ENCODE measurements at places on chromosomes 3 and 15.

DNA sequence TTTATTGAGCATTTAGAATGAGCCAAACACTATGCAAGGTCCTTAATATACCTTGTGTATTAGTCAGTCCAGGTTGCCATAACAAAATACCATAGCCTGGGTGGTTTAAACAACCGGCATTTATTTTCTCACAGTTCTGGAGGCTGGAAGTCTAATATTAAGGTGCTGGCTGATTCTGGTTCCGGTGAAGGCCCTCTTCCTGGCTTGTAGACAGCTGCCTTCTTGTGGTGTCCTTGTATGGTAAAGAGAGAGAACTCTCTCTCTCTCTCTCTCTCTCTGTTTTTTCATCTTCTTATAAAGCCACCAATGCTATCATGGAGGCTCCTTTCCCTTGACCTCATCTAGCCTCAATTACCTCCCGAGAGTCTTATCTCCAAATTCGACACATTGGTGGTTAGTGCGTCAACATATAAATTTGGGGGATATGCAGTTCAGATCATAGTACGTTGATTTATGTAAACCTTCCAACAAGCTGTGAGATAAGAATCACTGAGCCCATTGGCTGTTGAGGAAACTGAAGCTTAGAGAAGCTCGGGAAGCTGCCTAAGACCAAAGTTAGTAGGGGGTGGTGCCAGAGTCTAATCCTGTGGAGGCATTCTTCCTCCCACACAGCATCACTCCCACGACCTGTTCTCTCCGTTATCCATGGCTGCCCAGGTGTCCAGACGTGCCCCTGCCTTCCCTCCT, 298.0 kb upstream of the PROK2 start:
- DNase-seq = no peak

- DNase-seq = no peak
These were observed 112.4 kb downstream of the CD47 start for GRCh38 chr3:107978131-107979055.

DNA sequence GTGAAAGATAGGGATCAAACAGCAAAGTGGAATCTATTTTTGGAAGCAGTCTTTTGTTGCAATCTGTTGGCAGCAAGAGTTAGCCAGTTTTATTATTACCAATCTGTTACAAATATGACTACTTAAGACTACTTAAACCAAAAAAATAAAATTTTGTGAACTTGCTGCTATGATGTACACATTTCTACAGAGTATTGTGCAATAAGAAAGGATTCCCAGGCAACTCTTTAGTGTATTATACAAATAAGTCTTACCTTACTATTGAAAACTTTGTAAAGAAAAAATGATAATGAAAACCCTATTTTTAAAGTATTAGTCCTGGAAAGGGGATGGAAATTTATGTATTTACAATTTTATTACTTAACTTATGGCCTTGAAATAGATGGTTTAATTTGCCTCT, 44.7 kb downstream of the CADM2 start:
- no peak for DNase-seq

DNA sequence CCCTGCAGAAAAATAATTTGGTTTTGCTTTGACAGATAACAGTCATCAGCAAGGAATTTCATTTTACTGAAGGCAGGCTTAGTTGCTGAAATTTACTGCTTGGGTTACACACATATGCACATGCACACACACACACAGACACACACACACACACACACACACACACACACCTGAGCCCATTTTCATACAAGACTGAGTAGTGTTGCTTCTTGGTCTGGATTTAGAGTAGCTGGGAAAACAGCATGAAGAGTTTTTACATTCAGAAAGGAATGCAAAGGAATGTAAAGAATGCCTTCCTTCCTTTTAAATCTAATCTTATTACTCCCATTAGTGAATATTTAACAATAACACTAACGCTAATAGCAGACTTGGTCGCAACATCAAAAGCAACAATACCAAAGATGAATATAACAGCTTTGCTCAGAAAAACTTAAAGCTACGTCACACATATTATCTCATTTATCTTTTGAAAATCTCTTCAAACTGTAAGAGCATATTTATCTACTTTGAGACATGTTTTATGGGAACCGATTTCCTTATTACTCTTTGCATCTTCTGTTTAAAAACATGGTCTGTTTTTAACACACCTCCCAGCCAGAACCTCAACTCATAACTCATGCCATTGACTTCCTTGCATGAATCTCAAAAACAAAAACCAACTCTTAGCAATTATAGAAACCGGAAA, 32.5 kb downstream of the RFTN1 start:
- no peak for DNase-seq

DNA sequence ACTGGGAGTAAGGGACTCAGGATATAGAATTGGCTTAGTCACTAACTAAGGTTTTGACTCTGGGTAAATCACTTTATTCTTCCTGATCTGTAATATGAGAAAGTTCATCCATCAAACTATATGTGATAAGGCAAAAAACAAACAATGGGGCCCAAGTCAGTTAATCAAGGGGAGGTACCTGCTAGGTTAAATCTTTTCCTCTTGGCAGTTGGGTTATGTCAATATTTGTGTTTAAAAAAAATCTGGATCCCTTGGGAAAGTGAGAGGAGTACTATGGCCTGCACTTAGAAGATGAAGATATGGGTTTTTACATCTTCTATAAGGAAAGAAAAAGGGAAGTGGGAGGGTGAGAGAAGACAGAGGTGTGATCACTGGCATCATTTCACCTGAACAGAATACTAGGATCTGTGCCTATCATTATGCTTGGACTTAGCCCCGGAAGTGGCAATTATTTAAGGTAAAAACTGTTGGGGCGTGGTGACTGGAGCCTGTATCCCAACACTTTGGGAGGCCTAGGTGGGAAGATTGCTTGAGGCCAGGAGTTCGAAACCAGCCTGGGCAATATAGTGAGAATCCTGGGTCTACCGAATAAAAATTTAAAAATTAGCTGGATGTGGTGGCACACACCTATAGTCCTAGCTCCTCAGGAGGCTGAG, 2.8 kb upstream of the SLC28A2 start:
- no peak for DNase-seq

DNA sequence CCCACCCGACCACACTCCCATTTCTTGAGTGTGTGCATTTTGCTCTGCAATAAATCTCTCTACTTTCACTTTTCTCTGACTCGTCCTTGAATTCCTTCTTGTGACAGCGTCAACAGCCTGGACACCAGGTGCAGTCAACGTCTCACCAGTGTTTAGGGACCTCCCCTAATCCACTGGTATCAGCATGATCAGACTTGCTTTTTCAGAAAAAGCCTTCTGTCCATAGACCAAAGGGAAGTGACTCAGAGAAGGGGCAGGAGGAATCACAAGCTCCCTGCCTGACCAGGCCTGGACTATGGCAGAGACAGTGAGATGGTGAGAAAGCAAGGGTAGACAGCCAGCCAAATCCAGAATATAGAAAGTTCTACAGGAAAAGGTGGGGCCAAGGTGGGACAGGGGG, 15.5 kb downstream of the CCR5 start:
- no peak for DNase-seq

- DNase-seq = no peak
These were observed 6.7 kb downstream of the PLIN1 start for GRCh38 chr15:89672221-89673164.

DNA sequence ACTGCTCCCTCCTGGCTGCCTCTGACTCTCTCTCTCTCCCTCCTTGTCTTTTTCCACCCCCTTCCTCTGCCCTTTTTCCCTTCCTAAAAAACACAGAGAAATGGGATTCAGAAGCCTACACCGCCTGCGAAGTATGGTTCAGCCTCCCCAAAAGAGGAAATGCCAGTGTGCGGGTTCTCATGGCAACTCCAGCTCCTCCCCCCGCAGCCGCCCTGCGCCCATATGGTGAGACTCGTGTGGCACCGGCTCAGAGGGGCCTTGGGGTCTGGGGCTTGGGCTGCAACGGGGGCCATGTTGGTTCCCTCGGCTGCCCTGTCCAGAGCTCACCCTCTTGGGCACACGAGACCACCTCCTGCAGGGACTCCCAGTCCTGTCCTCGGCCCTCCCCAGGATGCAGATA, 23.6 kb upstream of the LINGO1 start:
- no peak for DNase-seq

GRCh38 chr3:29695201-29695600, 414.3 kb downstream of the RBMS3 start:
- no peak for DNase-seq

DNA sequence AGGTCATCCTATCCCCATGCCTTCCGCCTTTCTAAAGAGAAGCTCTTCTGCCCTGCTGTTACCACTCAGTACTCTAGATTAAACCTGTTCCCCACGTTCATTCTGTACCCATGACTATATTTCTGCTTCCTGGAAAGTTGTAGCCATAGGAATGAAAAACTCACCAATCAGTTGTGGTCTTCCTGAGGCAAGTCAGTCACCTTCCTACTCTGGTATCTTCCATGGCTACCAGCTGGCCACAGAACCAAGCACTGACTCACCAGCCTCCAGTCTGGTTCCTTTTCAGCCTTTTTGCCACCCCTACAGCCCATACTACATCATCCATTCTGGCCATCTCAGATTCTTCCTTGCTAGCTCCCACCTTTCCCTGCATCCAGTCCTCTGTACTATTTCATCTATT, 46.4 kb downstream of the TMEM44 start:
- DNase-seq = no peak

Data from GM06990 (cell line).